Heart left ventricle (tissue), 16 donors: ENCODE measurements at places on chromosomes 2 and 18. TPM values are rescaled to one million over a fixed set of nuclear protein-coding genes. Genes with fewer than 3 reads are reported as not detected.

Gene C1GALT1C1L
- polyA plus RNA-seq, result 0.46 TPM

Gene IL37
- polyA plus RNA-seq, result not detected

Gene DTNB
- polyA plus RNA-seq, result 4.2 TPM

Gene RASGRP3
- polyA plus RNA-seq, result 27.2 TPM

Gene IL36RN
- polyA plus RNA-seq, result not detected

Gene UGT1A10
- not detected for polyA plus RNA-seq

GRCh38 chr18:35756506-35757117 is 175.1 kb downstream of the GALNT1 start:
- no peak for DNase-seq

GRCh38 chr2:120861191-120861575 is 125.5 kb downstream of the GLI2 start:
- no peak for DNase-seq

DNA sequence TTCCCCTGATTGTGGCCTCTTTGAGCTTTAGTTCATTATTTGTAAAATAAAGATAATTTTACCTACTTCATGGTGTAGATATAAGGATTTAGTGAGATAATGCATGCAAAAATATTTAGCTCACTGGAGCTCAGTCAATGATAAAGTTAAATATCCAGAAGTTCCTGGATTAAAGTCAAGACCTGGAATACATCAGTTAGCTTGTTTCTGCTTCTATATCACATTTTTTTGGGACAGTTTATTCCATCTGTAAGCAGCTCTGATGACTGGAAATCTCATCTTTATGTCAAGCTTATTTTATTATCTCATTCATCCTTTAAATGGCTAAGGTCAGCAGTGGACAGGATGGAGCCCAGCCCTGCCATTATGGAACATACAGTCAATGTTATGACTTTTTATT is 152.0 kb downstream of the EVA1A start:
- DNase-seq, result no peak

GRCh38 chr2:100270381-100271146 is 51.7 kb downstream of the LONRF2 start:
- no peak for DNase-seq

- DNase-seq, result no peak
Measured at GRCh38 chr2:45178854-45179253, 169.6 kb upstream of the SIX2 start.

DNA sequence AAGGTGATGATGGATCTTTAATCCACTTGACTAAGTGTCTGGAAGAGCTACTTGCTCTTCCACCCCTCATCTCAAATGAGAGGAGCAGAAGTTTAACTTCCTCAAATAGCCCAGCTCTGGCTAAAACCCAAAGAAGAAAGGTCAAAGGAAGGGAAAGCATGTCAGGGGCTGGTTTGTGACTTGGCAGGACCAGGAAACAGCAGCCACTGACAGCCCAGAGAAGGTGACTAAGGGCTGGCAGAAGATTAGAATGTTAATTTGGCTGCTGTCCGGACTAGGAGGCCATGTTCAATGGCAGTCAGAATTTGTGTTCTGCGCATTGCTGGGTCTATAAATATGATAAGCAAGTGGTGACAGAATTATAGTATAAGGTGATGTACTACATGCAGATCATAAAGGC is 386.2 kb downstream of the SETBP1 start:
- DNase-seq, result peak; percentile 72

DNA sequence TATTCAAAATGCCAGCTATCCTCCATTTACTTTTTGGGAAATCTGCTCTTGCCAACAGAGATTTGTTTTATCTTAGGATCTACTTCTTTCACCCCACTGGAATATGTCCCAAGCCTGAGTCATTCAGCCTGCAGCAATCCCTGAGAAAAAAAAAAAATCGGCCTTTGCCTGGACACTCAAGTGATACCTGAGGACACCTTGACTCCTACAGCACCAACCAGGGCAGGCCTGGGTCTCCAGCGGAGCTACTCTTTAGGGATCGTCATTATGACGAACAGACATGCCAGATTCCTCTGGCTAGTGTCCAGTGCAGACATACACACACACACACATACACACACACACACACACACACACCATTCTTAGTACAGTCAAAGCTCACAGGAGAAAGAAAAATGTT is 2.2 kb upstream of the UGT1A6 start:
- DNase-seq, result no peak
